ENCODE measurements at places on chromosomes 7 and 10.
A peak's percentile ranks its signal among the peaks of the same experiment; 100 is the strongest.

DNA sequence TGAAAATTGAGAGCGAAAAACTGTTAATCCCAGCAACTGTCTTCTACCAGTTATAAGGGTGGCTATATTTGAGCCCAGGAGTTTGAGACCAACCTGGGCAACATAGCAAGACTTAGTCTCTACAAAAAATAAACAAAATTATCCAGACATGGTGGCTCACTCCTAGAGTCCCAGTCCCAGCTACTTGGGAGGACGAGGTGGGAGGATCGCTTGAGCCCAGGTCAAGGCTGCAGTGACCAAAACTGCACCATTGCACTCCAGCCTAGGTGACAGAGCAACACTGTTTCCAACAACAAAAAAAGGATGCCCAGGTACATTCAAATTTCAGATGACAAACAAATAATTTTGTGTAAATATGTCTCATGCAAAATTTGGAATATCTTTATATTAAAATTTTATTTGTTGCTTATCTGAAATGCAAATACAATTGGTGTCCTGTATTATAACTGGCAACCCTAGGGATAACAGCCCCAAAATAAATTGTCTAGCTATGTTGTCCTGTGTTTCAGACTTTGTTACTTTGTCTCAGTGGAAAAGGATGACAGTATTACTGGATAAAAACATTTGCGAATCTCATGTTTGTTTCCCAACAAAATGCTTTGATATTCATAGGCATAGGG, 26.7 kb downstream of the FAM171A1 start:
- no peak for DNase-seq

DNA sequence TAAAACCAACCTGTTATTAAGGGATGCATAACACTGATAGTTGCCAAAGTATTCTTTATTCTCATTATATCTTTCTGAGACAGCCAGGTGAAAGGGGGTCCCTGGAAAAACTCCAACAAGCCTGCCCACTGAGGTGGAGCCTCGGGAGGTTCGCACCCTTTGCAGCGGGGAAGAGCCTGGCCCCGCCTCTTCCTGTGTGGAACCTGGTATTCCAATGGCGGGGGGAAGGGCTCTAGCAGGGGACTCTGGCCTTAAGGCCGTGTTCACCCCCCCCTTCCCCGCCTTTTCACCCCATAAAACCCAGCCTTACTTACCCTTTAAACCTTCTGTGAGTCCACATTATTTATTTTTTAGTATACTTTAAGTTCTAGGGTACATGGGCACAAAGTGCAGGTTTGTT, 62.4 kb upstream of the PDK4 start:
- DNase-seq: no peak

- DNase-seq: no peak
These were observed 128.7 kb upstream of the HABP2 start for GRCh38 chr10:113423981-113424721.

DNA sequence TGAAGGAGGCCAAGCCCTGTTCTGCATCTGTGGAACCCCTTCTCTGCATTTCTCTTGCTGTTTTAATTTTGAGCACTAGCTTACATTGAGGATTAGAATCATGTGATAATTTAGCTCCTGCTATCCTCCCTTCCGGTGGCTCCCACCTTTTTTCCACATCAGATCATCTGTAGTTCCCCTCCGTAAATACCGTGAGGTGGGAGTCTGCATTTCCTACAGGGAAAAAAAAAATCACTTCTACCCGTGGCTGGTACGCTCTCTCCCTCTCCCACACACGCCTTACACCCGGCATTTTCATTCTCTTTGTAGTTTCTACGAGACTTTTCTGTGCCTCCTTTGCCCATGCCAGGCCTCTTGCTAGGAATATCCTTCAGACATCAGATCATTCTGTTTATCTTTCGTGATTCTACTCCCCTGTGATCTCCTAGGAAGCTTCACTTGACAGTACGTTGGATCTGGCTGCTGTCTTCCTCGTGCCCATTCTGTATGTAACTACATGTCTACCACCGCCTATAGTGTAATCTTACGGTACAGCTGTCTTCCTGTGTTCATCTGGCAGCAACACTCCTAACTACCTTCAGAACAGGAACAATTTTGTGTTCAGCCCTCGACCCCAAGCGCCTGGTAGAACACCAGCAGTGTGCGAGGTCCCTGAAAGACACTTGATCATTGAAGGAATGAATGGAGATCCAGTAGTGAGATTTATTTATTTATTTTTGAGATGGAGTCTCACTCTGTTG, 41.7 kb upstream of the OCM start:
- DNase-seq: no peak

DNA sequence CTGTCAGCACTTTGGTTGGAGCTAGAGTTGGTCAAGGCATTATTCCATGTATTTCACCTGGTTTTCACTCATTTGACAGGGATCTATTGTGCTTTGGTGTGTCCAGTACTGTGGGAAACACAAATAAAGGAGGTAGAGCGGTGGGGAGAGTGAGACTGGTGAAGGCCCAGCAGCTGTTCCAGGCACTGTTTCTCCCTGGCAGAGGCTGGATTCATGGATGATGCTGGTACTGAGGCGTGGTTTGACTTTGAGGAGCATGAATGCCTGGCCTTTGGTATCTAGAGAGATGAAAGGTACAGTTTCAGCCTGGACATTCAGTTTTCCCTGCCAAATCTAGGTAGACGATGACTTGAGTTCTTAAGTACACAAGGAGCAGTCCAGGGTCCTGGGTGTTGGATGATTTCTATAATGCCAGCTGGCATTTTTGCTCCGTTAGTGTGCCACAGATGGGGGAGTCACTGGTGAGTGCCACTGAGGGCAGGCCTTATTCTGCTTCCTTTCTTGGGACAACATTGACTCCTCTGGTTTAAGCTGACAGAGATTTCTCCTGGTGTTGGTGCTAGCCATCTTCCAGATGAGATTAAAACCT, 162.2 kb upstream of the BMPER start:
- DNase-seq: no peak

GRCh38 chr7:155846936-155847335, 34.7 kb upstream of the SHH start:
- DNase-seq: no peak

- no peak for DNase-seq
These were observed 459.7 kb upstream of the SEMA3A start for GRCh38 chr7:84654273-84654672.

- peak; percentile 66 for DNase-seq
These were observed 2.5 kb downstream of the LRCH4 start for GRCh38 chr7:100583132-100584053.

GRCh38 chr10:5046410-5046809, 42.8 kb upstream of the AKR1C2 start:
- no peak for DNase-seq

GRCh38 chr10:92657024-92657423, 32.7 kb upstream of the HHEX start:
- DNase-seq: no peak

DNA sequence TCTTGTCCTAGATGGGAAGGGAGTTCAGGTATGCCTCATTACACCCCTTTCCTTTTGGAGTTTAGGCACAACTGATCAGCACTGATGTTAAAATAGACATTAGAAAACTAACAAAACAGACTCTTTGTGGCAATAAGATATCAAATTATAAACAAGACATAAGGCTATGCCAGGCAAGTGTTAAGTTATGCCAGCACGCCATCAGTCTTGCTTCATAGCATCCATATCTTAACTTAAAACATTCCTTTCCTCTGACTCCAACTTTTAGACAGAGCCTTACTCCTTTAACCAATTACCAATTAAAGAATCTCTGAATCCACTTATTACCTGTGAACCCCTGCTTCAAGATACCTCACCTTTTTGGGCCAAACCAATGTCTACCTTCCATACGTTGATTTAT, 126.2 kb upstream of the ETV1 start:
- no peak for DNase-seq

- no peak for DNase-seq
These were observed 133.7 kb upstream of the CDK1 start for GRCh38 chr10:60644436-60645130.

DNA sequence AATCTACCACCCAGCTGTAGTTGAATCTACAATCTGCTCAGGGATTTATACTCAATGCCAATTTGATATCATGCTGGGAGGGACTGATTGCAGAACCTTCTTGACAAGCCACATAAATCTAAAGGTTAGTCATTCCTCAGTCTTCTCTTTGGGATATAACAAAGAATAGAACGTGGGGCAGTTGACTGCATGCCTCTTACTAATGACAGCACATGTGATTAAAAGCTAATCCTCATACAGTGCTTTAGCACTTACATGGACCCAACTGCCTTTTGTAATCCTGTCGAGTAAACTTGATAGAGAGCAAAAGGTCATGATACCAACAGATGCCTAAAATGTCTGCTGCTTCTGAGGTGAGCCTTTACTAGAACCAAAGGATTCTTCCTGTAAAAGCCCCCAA, 12.3 kb downstream of the KLHL7 start:
- DNase-seq: no peak

DNA sequence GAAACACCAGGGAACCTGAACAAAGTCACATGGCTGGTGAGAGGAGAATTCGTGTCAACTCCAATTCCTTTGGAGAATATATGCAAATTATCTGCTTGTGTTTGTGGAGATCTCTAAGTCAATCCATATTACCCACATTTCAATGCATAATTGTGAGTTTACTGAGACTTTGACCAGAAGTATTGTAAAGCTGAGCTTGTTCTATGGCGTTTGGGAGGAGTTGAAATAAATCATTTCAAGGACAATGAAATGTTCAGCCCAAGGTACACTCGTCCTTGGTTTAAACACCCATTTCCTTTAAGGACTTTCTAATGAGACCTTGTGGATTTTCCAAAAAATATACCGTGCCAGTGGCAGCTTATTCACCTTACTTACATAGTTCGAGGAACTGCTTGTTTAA, 186.6 kb upstream of the HDAC9 start:
- DNase-seq: no peak

GRCh38 chr10:73910764-73911552, at the start of gene PLAU:
Gene PLAU, plus strand, starts transcription at chr10:73911132. Its CDS starts 424 bp downstream, at chr10:73911556.
- peak; percentile 70 for DNase-seq

DNA sequence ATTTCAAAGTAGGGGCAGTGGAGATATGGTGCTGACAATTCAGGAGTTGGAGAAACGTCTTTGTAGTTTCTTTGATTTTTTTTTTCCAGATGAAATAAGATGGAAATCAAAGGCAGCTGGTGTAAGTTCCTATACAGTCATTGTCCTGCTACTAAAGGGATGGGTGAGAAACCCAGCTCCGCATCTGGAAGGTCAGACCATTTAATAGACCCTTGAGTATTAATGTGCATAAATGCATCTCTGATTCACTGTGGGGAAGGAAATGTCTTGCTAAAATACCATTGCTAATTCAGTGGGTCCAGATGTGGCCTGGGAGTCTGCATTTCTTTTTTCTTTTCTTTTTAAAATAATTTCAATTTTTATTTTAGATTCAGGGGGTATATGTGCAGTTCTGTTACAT, 15.5 kb downstream of the ABCB4 start:
- DNase-seq: no peak

DNA sequence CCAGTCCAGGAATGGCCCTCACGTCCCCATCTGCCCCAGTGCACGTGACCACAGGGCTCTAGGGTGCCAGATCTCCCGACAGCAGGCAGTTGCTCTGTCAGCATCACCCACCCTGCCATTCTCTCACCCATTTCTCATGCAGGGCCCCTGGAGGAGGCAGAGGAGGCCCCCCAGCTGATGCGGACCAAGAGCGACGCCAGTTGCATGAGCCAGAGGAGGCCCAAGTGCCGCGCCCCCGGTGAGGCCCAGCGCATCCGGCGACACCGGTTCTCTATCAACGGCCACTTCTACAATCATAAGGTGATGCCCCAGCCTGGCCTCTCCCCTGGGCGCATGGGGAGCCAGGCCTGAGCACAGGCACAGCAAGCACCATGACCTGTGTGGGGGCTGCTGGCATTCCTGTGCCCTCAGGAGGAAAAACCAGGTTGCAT, 6.1 kb upstream of the DEPP1 start:
- no peak for DNase-seq

DNA sequence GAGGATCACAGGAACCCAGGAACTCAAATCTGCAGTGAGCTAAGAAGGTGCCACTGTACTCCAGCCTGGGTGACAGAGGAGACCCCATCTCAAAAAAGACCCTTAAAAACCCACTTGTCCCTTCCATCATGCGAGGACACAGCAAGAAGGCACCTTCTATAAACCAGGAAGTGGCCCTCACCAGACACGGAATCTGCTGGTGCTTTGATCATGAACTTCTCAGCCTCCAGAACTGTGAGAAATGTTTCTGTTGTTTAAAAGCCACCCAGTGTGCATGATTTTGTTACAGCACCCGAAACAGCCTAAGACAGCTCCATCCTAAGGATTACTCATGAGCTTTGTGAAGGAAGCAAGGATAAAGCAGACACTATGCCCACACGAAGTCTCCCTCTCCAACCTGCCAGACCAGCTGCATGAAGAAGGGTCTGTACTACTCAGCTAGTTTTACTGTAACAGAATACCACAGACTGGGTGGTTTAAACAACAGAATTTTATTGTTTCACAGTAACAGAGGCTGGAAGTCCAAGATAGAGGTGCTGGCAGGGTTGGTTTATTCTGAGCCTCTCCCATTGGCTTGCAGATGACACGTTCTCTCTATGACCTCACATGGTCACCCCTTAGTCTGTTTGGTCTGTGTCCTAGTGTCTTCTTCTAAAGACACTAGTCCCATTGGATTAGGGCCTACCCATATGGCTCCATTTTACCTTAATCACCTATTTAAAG, 13.7 kb downstream of the VIM start:
- no peak for DNase-seq

DNA sequence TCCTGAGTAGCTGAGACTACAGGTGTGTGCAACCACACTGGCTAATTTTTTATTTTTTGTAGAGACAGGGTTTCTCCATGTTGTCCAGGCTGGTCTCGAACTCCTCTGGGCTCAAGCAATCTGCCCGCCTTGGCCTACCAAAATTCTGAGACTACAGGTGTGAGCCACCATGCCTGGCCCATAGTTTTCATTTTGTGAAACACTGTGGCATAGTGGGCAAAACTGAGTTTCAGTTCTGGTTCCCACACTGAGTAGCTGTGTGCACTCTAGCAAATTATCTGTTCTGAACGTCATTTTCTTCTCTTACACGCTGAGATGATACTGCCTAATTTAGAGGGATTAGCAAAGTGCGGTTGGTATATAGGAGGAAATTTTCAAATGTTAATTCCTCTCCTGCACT, 13.5 kb downstream of the ATP5MK start:
- DNase-seq: no peak

- no peak for DNase-seq
These were observed 2.2 kb upstream of the FRMD4A start for GRCh38 chr10:14332903-14333302.

DNA sequence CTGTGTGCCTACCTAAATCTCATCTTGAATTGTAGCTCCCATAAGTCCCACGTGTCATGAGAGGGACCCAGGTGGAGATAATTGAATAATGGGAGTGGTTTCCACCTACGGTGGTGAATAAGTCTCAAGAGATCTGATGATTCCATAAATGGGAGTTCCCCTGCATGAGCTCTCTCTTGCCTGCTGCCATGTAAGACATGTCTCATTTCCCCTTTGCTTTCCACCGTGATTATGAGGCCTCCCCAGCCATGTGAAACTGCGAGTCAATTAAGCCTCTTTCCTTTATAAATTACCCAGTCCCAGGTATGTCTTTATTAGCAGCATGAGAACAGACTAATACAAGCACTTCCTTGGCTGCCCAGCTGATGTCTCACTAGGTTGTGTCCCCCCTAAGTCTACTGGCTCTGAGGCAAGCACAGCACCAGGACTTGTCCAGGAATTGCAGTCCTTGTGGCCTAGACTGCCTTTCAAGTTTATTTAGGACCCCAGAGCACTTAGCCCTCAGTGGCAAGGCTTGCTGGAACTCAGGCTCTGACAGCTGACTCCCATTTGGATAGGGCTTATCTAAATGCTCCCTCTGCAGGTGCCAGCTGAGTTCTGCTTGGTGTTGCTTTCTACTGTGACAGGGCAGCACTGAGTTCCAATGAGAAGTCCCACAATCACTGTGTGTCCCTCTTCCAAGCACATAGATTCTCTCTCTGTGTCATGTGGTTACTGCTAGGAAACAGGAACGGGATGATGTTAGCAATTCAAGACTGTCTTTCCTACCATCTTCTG, 59.0 kb upstream of the TAS2R16 start:
- no peak for DNase-seq
